ENCODE measurements at places on chromosomes 16 and 17.

DNA sequence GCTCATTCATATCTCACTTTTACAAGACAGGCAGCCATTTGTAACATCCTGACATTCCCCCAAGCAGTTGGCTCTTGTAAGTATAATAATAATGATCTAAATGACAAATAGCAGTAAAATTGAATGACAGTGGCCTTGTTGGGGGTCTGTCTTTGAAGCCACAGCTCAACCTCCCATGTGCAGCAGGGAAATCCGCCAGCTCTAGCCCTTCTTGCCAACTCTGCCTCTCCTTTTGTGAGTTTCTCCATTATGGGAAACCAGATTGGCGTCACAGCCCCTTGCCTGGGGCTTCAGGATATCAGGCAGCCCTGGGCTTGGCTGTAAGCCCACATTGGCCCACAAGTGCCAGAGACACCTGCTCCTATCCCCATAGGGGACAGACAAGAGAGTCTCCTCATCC is 70.4 kb upstream of the CACNG5 start:
- no peak for DNase-seq

- DNase-seq: no peak
Observed at GRCh38 chr17:75814021-75814395, 29.4 kb downstream of the UNK start.

- DNase-seq: no peak
Observed at GRCh38 chr16:17723531-17724134, 252.9 kb upstream of the XYLT1 start.

DNA sequence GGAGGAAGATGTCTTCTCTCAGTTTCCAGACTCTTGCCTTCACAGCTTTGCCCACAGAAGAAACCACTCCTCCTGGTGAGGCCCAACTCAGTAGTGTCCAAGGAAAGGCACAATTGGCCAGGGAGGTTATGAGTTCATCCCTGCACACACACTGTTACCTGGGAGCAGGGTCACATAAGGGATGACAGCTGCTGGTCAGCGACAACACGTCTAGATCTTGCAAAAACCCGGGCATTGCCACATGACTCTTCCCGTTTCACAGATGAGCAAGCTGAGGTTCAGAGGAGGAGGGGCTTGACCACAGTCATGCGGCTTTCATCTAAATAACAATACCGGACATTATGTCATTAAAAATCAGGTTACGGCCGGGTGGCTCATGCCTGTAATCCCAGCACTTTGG is 186.0 kb downstream of the COPRS start:
- DNase-seq: no peak

DNA sequence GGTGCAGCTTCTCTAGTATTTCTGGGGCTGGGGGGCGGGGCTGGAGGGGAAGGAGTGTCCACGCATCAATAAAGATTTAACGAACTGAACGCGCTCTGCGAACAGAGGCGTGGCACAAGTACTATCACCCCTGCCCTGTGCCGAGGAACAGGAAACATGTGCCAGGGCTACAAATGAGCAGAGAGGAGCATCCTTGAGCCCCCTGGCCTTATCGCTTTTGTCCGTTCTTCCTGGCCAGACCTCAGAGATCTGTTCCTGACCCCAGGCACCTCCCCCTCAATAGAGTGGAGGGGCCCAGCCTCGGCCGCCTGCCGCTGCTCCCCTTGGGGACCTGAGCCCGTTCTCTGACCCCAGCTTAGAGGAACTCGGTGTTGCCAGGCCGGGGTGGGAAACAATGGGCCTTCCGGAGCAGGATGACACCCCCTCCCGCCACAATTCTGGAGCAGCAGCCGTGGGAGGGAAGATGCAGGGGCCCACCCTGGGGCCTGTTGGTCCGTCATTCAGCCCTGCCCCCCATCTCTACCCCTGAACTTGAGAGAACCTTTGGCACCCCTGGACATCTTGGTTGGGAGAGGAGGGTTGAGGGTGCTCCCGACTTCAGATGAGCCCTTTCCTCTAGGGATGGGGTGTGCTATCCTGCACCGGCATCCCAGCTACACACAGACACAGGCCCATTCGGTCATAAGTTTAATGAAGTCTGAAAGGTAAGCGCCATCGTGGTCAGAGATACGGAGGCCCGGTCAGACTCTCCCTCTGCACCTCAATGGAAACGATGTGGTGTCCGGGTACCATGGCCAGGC is 1.1 kb downstream of the NAA38 start:
- DNase-seq: no peak

DNA sequence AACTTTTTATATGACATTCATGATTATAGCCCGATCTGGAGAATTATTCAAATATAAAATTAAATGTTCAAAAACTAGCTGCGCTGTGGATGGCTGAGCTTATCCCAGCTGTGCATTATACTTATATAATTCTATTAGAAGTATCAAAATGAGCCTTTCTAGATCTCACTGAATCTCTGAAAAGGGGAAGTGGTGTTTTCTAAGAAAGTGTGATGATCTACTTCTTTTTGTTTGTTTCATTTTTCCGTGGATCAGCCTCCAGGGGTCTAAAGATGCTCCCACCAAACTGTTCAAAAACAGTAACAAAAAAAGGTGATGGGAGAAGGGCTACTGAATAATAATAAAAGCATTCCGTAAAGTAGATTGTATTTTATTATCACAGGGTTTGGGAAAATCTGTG is 411.3 kb upstream of the PSMD7 start:
- DNase-seq: no peak

GRCh38 chr17:61843435-61843834 is 19.9 kb downstream of the BRIP1 start:
- DNase-seq: no peak

DNA sequence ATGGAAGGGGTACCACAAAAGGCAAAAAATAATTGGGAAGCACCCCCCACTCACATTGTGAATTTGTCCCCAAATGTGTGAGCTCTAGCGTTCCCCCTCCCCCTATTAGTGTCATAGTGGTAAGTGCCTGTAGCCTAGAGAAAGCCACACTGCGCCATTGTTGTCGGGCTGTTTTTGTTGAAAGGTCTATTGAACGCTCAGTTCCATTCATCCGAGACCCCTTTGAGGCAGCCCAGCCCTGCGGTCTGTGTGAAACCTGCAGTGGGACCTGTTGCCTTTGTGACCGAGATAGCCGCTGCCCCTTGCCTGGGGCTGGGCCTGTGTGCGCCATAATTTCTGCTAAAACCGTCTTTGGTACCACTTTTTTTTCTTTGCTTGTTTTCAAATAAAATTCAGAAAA is 3.0 kb downstream of the JPT2 start:
- no peak for DNase-seq

DNA sequence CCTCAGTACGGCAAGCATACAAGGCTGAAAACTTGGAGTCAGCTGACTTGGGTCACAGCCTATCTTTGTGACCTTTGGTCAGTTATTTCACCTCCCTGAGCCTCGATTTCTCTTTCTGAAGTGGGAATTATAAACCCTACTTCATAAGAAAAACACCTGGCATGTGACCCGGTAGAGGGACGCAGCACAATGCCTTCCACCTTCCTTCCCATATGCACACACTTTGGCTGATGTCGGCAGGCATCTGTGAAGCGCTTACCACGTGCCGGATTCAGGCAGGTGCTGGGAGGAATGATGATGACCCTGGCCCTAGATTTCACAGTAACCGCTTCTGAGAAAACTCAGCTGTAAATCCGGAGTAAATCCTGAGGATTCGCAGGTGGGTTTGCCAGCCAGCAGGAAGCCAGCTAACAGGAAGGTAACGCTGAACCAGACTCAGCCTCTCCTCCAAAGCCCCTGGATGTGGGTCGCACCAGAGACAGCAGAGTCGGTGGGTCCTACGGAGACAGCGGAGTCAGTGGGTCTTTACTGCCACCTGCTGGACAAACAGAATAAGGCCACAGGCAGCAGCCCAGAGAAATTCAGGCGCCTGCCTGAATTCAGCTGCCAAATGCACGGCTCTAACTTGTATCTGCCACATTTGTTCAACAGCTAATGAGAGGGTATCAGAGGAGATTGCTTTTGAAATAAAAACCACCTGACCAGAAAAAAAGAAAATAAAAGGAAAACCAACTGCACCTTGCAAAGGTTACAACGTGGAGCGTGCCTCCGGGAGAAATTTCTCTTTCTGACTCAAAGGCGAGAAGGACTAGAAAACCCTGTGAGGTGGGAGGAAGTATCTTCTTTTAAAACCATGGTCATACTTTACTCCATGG is 16.6 kb downstream of the COPRS start:
- peak; percentile 31 for DNase-seq

GRCh38 chr16:53816211-53816836 is 112.4 kb downstream of the FTO start:
- DNase-seq: no peak

- DNase-seq: no peak
Observed at GRCh38 chr16:85204242-85205010, 92.2 kb upstream of the CIBAR2 start.

DNA sequence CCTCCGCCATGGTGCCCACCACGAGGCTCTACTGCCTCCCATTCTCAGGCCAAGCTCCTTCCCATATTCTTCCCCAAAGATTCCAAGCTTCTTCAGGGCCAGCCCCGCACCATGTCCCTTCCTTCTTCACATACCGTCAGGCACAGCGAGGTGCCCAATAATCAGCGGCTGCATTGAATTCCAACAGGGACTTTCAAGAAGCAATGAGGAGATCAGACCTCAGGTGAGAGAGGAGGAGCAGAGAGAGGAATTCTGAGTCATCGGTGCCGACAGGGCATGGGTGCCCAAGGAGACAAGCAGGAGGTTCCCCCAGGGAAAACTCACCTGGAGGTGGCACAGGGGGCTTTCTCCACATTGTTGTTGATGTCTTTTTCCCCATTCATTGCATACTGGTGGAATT is 2.0 kb downstream of the NOS2 start:
- DNase-seq: no peak

DNA sequence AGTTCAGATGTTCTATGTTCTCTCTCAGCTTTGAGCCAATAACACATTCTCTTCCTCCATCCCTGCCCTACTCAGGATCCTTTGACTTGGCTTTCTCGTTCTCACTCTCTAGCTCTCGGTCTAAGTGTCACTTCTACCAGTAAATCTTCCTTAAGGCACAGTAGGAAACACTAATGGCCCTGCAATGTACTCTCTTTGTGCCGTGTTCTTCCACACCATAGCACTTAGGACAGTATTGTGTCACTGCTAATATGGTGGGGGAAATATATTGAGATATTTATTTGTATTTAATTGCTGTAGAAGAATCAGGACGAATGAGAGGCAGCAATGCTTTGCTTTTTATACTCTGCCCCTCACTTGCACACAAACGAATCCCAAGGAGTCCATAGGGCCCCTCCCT is 493.1 kb downstream of the SHISA9 start:
- no peak for DNase-seq

- DNase-seq: no peak
Observed at GRCh38 chr17:33284022-33284421, 9.1 kb downstream of the ASIC2 start.

DNA sequence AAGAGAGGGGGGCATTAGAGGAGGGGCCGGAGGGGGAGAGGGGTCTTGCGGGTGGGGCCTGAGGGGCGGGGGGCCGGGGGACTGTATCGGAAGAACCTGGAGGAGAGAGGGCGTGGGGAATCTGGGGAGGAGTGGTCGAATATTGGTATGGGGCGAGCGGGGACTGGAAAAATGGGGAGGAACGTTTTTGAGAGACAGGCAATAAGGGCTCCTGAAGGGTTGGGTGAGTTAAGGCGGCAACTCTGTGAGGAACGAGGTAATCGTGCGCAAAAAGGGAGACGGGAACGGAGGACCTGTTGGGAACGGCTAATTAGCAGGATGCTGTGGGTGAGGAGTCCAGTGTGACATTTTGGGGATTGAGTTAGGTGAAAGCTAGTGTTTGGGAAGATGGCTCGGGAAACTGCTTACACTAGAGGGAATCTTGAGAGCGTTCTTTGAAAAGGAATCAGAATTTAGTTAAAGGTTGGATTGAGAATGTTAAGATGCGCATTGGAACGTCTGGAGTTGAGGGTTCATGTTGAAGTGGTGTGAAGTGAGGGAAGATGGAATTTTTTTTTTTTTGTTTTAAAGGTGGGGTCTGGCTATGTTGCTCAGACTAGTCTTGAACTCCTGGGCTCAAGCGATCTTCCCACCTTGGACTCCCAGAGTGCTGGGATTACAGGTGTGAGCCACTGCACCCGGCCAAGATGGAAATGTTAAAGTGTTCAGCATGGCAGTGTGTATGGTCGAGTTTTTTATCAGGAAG is 662 bp downstream of the WIPF2 start:
- no peak for DNase-seq

DNA sequence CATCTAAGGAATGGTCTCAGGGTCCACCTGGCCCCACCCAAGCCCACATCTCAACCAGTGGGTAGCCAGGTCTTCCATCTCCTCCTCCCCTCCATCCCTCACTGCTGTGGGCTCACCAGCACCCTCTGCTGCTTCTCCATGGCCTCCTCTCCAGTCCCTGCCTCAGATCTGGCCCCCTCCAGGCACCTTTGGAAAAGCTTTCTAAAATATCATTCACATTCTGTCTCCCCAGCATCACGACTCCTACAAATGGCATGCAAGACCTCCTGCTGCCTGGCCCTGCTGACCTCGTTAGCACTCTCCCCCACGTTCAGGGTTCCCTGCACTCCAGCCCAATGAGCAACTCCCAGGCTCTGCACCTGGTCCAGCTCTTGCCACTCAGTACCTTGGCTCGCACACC is 13.7 kb downstream of the GLP2R start:
- DNase-seq: no peak

DNA sequence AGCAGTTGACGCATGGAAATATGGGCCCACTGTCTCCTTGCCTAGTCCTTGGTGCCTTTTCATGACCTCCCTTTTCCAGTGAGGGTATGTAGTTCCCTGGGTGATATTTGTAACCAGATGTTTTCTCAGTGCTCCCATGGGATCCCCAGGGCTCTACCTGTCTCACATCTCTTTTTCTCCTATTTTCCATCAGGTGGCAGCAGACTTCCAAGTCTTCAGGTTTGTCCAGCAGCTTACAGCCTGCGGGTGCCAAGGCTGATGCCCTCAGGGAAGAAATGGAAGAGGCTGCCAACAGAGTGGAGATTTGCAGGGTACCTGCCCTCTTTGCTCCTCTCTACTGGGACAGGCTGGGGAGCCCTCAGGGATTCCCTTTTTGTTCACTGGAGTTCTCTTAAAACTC is 89.1 kb downstream of the ELAC2 start:
- DNase-seq: no peak

- no peak for DNase-seq
Observed at GRCh38 chr17:74579900-74580299, 12.2 kb downstream of the CD300LD start.

GRCh38 chr17:28547623-28548416 is 4.6 kb downstream of the UNC119 start:
- DNase-seq: peak; percentile 52

DNA sequence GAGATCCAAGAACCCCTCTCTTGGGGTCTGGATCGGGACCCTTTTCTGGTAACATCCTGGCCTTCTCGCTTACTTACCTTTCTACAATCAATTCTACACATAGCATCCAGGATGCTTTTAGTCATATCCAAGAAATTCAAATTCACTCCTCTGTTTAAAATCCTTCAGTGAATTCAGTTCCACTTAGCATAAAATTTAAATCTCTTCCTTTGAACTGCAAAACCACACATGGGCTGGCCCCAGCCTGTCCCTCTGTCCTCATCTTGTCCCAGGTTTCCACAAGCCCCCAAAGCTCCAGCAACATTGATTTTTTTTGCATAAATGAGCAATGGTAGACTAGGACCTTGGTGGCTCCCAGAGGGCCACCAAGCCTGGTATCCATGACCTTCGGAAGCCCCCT is 96.4 kb upstream of the C16orf82 start:
- no peak for DNase-seq

- DNase-seq: no peak
Observed at GRCh38 chr17:57480438-57481196, 224.3 kb downstream of the MSI2 start.
